ENCODE measurements at places on chromosomes 3 and 15. TPM values are rescaled to one million over a fixed set of nuclear protein-coding genes. Genes with fewer than 3 reads are reported as not detected.

KLHL6 gene
- 1.7 TPM for total RNA-seq

GRCh38 chr3:185733980-185734724 lies 90.7 kb downstream of the IGF2BP2 start:
- no peak for DNase-seq

SCAANT1 gene
- not detected for total RNA-seq

- no peak for DNase-seq
Observed at GRCh38 chr15:81723701-81724100, 322.1 kb downstream of the MEX3B start.

RTP3 gene
- total RNA-seq = not detected

- no peak for DNase-seq
Observed at GRCh38 chr15:100966997-100967396, 47.8 kb downstream of the LRRK1 start.

COL7A1 gene
- total RNA-seq = 148 TPM

GRCh38 chr3:85498177-85498576 lies 539.4 kb downstream of the CADM2 start:
- no peak for DNase-seq

- no peak for DNase-seq
Observed at GRCh38 chr3:158260392-158260791, 150.5 kb downstream of the RSRC1 start.

GRCh38 chr3:71101626-71102025 lies 481.9 kb downstream of the FOXP1 start:
- no peak for DNase-seq

DNA sequence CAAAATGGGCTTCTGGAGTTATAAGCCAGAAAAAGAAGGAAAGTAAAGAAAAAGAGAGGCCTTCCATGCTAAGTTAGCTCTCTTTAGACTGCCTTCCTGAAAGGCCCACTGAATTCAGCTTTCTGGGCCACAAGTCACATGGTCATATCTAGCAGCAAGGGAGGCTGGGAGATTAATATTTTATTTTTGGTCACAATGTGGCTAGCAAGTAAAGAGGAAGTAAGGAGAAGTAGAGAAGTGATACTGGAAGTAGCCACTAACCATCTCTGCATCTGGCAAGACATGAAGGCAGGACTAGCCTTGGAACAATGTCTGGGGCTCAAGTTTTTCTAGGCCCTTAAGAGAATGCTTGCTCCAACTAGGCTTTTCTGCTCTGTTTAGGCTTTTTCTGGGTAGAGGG lies 81.8 kb upstream of the UBE2E1 start:
- DNase-seq = no peak

DNA sequence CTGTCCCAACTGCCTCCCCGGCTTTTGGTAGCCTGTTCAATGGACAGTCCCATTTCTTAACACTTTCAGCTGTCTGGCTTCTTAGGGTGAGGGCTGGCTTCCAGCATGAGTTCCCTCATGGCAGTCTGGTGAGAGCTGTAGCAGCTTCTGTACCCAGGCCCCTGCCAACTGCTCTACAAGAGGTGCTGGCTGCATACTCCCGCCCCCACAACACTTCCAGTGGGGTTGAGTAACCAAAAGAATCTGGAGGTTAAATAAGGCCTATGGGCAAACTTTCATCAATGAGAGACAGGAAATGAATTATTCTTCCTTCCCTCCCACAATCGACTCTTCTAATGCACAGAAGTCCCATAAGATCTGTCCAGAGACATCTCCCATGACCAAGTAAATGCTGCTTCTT lies 145.0 kb downstream of the NEK10 start:
- no peak for DNase-seq

CHRD gene
- total RNA-seq = 32.7 TPM

DNA sequence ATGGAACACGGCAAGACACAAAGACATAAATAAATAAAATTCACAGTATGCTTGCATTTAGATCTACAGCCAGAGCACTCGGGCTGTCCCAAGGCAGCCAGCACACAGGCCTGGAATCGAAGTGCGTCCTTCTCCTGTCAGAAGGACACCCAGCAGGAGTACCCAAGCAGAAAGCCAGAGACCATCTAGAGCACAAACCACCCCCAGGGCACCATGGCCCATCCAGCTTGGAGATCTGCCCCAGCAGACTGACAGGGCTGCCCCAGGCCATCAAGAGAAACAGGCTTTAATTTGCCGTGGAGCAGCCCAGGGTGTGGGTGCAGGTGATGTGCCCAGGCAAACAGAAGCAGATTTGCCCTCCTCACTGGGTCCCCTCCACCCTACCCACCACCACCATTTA lies 7.8 kb upstream of the SPATA12 start:
- DNase-seq = no peak

DNA sequence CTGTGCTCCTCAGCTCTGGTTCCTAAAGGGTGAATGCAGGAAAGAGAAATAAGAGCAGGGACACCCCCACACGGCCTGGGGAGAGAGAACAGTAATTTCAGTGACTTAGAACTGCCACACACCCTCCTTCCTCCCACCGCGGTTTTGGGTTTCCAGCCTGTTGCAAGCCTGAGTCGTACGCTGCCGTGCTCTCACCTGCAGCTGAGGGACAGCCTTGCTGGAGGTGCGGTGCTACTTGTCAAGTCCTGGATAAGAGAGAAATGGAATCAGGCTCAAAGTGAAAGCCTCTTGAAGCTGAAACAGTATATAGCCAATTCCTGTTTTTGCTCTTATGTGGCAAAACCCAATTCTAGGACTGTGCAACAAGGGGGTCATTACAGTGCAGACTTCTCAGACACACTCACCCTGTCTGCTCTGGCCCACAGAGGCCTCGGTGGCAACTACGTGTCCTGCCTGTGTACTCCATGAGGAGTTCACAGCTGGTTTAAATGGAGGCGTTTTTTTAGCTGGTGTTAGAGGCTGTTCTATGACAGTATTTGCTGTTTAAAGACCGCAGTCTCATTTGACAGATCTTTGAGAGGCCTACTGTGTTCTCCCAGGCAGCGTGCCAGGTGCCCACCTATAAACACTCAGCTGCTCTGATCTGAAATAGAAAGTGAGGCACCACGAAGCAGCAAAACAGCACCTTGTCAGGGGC lies 42.9 kb downstream of the TBC1D2B start:
- DNase-seq = no peak

MUC4 gene
- total RNA-seq = 36.1 TPM

DNA sequence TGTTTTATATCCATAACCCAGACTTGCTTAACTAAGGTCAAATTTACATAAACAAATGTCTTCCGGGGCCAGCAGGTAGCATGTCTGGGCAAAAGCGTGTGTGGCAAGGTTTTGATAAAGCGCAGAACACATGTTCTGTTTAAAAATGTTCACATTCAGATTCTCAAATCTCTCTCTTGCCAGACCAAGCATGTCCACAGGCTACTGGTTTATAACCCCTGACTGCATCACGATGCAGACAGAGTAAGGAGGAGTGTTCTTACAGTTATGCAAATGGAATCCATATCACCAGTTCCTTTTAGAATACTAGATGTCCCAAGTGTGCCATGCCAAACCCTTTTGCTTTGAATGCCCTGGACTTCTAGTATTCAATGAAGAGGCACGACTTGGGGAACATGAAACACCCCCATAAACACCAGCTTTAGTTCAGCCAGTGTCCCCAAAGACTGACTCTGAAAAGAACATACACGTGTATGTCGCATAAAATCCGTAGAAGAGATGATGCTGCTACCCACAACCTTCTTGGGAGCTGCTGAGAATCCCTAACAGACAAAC lies 412.0 kb downstream of the CNTN4 start:
- no peak for DNase-seq

DNA sequence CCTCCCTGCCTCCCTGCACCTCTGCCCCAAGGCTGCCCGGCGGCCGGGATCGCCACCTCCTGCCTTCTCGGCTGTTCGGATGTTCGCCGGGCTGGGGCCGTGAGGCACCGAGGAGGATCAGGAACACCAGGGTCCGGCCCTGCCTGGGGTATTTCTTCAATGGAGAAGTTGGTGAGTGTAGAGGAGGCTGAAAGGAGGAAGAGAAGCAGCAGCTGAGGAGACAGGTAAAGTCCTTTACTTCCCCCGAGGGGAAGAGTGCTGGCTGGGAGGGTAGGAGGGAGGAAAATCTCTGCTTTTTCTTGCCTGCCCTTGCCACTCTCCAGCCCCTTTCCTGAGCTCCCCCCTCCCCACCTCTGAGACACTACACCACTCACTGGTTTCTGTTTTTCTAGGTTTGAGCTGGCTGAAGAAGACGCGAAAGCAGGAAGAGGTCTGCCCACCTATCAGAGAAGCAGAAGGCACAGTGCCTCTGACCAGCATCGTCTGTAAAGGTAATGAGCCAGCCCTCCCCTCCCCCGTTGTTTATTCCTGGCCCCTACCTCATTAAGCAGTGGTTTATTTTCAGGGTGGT lies 519 bp downstream of the ASB7 start:
- DNase-seq = no peak

DNA sequence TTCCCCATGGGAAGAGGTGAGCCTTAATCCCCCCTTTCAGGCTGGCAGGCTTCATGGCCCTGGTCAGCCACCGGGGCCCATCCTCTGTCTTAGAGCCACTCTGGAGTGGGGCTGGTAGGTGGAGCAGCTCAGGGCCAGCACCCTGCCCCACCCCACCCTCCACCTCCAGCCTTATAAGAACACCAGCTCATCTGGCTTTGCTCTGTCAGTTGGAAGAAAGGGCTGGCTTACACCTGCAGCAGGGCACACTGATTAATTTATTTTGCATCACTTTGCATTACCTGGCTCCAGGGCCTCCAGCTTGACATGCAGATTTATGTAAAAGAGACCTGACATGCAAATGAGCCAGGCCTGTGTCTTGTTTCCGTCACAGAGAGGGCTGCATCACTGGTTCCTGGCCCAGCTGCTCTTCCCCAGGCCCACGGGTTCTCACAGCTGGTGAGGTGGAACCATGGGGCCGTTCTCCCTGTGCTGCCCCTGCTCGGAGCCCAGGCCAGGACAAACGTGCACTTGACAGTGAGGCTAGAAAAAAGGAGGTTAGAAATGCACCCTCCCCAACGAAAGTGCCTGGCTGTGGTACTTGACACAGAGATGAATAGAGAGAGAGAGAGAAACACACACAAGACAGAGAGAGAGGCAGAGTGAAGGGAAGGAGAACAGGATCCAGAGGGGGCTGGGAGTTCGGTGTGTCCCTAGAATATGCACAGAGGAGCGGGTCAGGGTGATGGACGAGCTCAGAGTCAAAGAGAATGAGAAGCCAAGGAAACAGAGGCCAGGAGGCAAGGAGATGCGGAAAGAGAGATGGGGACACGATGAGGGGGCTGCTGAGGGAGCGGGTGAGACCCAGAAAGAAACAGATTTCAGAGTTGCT lies 44.5 kb upstream of the MAGEF1 start:
- DNase-seq = no peak

DNA sequence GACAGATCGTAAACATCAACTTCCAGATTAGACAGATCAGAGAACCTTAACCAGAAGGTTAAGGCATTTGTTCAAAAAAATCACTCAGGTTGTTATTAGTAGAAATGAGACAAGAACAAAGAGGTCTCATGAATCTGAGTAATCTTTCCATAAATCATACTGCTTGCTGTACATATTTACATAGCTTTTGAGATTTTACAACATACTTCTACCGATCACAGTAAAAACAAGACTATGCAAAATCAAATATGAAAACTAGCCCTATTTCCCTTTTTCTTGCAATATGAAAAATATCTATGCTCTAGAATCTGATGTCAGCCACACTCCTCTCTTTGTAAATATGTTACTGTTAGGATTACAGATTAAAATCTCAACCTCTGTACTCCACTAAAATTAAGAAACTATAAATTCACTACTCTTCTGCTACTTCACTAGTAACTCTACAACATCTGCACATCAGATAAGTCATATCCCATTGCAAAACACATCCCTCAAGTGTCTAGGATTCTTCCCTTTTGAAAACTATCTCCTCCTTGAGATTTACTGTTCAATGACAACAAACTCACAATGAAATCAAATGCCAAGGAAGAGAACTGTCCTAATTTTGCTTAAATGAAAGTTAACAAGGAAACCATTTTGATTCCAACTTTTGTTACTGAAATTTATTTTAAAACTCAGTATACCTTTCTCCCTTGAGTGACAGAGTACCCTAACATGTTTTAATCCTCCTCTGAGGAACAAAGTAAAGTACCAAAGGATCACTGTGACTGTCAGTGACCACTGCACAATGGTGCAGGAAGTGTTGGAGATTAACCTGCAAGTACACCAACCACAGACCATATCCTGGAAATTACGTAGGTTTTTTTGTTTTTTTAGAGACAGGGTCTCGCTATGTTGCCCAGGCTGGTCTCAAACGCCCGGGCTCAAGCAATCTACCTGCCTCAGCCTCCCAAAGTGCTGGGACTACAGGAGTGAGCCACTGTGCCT lies 12.8 kb downstream of the DCUN1D1 start:
- DNase-seq = no peak

DNA sequence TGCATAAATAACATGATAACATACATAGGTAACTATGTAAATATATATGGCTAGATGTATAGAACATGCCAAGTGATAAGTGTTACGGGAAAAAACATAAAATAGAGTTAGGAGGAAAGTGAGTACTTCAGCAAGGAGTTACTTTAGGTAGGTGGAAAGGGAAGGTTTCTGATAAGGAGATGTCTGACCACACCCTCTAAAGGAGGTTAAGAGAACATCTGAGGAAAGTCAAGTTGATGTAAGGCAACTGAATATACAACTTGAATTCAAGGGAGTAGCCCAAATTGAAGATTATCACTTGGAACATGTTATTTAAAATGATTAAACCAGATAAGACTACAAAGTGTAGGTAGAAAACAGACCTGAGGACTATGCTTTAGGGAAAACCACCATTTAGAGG lies 13.8 kb downstream of the PIERCE2 start:
- DNase-seq = no peak

ZNF445 gene
- 8.8 TPM for total RNA-seq

GRCh38 chr3:197718891-197719290 lies 17.8 kb downstream of the RUBCN start:
- DNase-seq = no peak

DNA sequence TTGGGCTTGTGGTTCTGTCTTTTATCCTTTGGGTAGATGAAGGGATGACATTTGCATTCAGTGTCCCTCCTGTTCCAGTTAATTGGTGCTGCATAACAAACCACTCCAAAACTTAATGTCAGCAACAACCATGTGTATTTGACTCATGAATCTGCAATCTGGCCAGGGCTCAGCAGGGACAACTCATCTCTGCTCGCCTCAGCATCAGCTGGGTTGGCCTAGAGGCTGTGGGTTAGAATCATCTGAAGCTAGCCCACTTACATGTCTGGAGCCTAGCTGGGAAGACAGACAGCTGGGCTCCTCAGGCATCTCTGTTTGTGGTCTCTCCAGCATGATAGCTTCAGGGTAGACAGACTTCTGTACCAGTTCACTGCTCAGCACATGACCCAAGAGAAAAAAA lies 92.0 kb downstream of the TMEM108 start:
- no peak for DNase-seq

DNA sequence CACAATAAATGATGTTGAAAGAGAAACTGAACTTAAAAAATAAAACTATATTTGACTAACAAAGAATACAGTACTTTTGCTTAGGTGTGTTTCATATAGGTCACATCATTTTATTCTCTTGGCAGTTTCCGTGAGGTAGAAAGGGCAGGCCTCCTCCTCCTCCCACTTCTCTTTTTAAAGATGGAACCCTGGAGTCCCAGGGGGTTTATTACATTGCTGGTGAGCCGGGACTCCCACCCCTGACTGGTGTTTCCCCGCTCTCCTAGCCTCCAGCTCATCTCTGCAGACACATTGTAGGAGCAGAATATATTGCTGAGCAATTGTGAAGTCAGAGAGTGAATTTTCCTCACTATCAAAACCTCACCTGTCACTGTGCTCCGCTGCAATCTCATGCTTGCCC lies 30.0 kb downstream of the ZDHHC23 start:
- DNase-seq = no peak

- DNase-seq = no peak
Observed at GRCh38 chr3:18446149-18446825, 21.1 kb upstream of the SATB1 start.

GRCh38 chr3:136353461-136353860 lies 103.3 kb downstream of the PCCB start:
- no peak for DNase-seq
